Activated CD4-positive, alpha-beta T cell treated with anti-CD3 and anti-CD28 coated beads, Interleukin-2, amount 50 U/mL, for 1 hour (primary cell): ENCODE measurements at places on chromosomes 11 and 22.

DNA sequence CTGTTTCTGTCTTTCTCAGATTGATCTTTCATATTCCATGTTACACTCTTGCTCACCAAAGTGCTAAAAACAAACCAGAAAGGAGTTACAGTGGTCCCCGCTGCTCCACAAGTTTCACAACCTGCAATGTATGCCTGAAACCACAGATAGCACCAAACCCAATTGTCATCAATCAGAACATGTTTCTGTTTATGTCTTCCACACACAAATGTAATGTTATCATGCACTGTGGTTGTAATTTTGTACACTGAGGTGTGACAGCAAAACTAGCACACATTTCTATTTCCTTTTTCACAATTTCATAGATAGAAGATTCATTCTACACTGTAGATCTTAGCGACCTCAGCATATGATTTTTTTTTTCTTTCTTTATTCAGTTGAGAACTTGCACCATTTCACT lies 1045.9 kb upstream of the RAG2 start:
- DNase-seq: no peak

DNA sequence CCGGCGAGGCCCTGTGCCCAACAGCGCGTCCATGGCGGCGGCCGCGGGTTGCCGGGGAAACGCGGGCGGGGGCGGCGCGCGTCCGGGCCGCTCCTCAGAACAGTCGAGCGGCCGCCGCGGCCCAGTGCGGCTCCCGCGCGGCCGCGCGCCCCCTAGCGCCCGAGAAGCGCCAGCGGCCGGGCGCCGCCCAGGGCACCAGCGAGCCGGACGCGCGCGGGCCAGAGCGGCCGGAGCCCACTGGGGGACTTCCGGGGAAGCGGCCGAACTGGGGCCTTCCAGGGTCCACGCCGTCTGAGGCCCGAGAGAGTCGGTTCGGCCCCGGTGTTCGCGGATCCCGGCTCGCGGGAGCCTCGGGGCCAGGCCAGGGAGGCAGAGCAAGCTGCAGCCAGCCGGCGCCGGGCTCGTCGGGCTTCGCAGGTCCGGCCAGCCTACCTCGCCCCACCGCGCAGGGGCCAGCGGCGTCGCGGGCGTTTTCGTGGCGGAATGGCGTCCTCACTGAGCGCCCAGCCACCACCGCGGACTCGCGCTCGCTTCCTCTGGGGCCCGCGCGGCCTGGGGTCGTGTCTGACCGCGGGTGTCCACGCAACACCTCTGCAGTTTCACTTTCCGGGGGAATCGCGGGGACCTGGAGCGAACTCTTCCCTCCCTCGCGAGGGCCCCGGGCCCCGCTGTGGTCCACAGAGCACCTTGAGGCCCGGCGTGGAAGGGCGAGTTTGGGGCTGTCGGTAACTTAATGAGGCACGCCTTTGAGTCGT lies at the start of gene DENND6B:
Gene DENND6B (minus strand): TSS at position 57 of the 755 bp plus-strand sequence. CDS start 24 bp downstream, at position 33.
- DNase-seq: peak; percentile 56

DNA sequence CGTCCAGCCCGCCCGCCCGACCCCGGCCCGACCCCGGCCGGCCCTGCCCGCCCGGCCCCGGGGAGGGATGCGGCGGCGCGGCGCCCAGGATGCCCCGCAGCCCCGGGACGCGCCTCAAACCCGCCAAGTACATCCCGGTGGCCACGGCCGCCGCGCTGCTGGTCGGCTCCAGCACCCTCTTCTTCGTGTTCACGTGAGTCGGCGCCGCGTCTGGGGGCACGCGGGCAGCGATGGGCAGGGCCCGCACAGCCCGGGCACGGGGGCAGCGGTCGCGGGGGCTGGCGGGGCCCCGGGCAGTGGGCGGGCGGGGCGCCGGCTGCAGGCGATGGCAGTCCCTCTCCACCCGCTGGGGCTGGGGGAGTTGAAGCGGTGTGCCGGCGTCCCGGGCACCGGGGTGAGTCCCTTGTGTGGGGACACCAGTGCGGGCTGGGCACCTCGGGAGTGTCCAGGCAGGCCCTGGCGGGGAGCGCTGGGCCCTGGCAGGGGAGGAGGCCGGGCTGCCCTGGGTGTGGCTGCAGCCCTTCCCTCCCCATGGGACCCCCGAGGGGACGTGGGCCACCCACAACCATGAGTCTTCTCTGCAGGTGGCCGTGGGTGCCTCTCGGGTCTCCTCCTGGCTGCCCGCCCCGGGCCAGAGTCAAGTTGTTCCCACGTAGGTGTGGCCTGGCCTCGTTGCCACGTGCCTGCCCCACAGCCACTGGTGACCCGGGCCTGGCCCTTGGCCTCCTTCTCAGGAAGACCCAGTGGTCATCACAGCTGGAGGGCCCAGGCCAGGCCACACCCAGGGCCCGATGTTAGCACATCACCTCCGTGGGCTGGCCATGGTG lies 468 bp downstream of the ZDHHC8 start:
- no peak for DNase-seq

- no peak for DNase-seq
Observed at GRCh38 chr11:39678996-39679395, 1780.5 kb downstream of the LRRC4C start.

DNA sequence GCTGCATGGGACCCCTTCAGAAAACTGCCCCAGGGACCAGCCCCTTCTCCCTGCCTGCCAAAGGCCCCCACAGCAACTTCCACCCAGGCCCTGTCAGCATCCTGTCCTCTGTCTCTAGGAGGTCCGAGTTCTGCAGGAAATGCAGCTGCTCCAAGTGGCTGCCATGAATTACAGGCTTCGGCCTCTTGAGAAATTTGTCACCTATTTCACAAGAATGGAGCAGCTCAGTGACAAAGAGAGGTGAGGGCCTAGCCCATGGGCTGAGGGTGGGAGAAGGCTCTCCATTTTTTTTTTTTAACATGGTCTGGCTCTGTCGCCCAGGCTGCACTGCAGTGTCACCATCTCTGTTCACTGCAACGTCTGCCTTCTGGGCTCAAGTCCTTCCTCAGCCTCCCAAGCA lies 7.3 kb downstream of the RGL4 start:
- no peak for DNase-seq

DNA sequence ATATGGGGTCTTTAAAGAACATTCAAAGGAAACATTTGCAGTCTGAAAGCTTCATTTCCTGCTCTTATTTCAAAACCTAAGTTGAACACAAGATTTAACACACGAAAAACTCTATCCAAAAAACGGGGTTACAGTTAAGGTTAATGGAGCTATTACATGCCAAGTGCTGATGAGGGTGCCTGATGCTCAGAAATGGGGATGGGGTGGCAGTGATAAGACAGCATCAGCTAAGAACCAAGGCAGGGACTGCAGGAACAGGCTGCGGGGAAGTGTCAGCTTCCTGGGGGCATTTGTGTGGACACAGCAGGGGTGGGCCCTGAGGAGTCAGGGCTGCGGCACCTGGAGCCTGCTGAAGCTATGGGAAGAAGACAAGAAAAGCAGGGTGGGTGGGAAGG lies 12.2 kb downstream of the DGCR2 start:
- no peak for DNase-seq

- no peak for DNase-seq
Observed at GRCh38 chr11:92083123-92083522, 141.5 kb upstream of the FAT3 start.

DNA sequence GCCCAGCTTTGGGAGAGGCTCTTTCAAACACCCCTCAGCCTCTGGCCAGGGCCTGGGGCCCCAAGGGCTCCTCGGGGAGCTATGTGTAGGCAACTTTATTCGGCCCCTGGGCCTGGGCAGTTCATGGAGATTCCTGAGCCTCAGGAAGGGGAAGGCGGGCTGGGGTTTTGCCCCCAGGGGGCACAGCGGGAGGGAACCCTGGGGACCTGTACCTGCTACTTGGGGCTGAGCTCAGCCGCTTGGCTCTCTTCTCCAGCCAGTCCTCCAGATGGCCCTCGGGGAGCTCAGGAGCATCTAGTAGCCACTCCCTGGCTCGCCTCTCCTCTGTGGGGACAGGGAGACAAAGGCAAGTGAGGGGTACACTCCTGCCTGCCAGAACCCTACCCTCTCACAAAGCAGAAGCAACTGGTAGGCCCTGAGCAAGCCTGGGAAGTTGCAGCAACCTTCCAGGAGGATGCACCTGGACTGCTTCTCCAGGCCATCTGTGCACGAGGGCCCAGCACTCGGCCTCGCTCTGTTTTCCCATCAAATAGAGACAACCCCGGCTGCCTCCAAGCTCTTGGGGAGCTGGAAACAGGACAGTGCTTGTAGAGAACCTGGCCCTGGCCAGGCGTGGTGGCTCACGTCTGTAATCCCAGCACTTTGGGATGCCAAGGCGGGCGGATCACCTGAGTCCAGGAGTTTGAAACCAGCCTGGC lies 18.5 kb downstream of the CABP7 start:
- DNase-seq: no peak

- DNase-seq: no peak
Observed at GRCh38 chr11:47004595-47005033, 68.1 kb downstream of the CSTPP1 start.

DNA sequence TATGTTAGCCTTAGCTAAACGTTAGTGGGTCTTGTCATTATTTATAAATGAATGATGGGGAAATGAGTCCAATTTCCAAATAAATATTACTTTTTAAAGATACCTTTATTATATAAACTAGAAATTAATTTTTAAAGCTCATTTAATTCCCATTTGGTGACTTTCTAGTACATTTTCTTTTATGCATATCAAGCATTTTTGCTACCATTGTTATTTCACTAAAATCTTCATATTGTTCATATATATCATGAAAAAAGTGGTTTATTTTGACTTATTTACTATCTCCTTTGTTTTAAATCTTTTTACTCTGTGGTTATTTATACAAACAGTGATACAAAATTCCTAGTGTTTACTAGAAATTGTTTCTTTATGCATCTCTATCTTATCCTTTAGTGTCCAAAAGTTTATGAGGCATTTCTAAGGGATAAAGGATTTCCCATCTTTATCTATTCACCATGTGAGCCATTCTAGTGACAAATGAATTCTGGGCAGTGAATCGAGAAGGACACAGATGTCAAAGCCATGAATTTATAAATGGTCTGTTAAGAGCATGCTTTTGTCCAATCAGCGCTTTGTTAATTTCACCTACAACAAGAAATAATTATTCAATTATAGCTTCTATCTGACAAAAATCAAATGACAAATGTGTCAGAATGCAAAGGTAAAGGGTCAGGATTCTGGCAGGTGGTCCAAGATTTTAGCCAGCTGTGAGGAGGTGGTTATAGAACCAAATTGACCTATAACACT lies 70.6 kb downstream of the PRMT3 start:
- no peak for DNase-seq

DNA sequence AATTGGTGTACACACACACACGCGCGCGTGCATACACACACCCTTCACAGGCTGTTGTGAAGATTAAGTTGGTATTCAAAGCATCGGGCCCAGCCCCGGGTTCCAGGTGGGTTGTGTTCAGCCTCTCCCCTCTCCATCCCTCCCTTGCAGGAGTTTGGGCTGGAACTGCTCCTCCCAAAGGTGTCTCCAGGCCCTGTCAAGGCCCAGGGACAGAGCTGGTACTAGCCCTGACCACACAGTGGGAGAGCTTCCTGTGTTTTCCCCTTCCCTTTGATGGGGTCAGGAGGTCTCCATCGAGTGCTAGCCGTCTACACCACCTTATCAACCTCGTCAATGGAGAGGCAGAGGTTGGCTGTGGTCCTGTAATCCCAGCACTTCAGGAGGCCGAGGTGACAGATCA lies 36.5 kb upstream of the CSNK1E start:
- no peak for DNase-seq

DNA sequence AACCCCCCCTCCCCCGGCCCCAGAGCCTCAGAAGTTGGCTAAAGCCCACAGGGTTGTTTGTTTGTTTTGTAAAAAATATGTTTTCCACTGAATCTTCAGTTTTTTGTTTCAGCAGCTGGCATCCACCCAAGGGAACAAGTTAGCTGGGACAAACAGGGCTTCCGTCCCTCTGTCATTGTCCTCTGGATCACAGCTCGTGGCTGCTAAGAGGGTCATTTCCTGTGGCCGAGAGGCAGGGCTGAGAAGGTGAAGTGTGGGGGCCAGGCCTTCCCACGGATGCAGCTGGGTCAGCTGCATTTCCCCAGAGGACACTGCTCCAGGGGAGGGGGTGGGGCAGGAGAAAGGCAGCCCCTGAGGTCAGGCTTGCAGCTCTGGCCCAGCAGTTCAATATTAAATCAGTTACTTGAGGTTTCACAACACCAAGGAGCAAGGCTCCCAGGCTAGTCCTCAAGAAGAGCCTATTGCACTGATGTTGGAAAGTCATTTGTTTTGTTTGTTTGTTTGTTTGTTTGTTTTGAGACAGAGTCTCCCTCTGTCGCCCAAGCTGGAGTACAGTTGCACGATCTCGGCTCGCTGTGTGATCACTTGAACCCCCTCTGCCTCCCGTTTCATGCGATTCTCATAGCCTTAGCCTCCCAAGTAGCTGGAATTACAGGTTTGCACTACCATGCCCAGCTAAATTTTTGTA lies 34.4 kb upstream of the SMTN start:
- DNase-seq: no peak
